ENCODE measurements at places on chromosomes 7 and 10.

- DNase-seq: no peak
Observed at GRCh38 chr10:109914966-109915365, 8.3 kb downstream of the XPNPEP1 start.

GRCh38 chr7:31133497-31133896 lies 81.4 kb downstream of the ADCYAP1R1 start:
- DNase-seq: no peak

GRCh38 chr7:7761974-7762779 lies 43.8 kb upstream of the RPA3 start:
- peak; percentile 43 for DNase-seq

GRCh38 chr10:7243873-7244272 lies 167.0 kb downstream of the SFMBT2 start:
- DNase-seq: no peak

DNA sequence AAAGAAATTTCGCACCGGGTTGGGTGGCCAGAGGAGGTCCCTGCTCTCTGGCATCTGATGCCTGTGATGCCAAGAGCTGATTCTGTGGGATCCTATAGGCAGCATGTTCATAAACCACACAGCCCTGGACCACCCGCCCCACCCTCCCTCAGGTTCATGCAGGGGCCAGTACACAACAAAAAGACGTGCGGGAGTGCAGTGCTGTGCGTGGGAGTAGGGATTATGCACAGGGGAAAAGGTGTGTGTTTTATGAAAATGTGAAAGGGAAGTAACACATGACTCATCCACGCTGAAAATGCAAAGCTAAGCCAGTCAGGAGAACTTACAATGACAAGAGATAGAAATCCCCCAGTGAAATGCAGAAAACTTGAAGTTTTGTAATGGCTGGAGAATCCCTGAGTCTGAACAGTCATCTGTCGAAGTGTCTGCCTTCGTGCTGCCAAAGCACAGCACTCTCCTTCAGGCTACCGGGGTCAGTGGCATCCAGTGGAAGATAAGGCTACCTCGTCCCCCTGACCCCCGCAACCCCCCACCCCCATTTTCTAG lies 1.1 kb downstream of the KIAA1217 start:
- no peak for DNase-seq

DNA sequence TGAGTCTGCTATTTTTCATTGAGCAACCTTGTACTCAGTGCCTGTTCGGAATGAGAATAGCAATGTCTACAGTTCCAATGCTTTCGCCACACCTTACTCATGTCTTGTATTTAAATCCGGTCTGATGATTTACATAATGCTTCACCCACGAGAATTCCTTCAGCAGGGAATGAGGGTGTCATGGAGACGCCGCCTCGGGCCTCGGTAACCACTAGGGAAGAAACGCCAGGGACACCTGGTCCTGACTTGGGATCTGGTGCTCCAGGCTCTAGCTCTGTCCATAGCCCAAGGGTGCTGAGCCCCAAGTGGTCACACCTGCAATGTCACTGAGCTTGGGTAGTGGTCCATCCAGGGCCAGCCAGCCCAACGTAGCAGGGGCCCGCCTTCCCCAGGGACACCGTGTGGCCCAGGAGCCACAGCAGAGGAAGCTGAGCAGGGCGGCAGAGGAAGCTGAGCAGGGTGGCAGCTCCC lies 37.4 kb downstream of the PRKAG2 start:
- DNase-seq: no peak

Data from erythroblast (primary cell).